H9 (cell line): ENCODE measurements at places on chromosomes 5 and 9. TPM values are rescaled to one million over a fixed set of nuclear protein-coding genes. Genes with fewer than 3 reads are reported as not detected.

BRD3OS gene
- 16.4 and 17.8 TPM in 2 replicates for total RNA-seq

DNA sequence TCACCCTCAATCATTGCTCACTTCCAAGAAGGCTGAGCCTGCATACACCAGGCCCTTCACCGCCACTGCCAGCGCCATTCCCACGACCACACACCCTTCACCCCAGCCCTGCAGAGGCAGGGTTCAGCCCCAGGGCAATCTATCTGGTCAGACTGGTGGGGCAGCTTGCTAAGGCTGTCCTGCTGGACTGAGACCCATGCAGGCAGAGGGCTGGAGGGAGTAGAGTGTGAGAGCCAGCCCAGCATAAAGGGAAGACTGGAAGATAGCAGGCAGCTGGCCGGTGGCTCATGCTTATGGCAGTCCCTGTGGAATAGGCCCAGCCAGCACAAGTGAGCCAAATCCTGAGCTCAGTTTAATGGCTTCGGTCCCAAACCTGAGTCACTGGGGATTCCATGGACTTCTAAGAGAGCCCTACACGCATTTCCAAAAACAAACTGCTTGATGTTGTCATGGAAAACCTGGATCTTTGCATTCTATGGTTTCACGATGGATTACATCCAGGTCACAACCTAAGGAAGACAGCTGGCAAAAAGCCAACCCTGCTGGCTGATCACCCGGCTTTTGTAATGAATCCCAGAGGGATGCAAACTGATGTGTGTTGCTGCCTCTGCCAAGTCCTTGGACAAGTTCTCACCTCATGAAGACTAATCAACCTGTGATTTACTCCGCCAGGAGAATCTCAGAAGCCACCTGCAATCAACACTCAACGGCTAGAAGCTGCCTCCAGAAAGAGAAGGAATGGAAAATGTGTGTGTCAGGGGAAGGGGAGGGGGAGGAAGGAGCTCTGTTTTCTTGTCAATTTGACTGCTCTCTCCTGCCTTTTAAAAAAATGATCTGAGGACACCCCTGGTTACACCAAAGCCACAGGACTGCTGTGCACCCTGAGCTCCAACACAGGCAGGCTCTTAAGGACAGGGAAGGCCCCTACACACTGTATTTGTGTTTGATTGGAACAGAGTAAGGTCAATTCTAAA is 143.6 kb downstream of the LHFPL2 start:
- no peaks in the 10 kb centered on the region for H3K36me3 ChIP-seq
- no peaks in the 10 kb centered on the region for H3K27me3 ChIP-seq
- no peak overlapping the region for H3K27ac ChIP-seq
- no peak overlapping the region for H3K4me3 ChIP-seq
- peaks cover 6% of the 10 kb centered on the region; the same call in 1 of the 2 replicates for H3K4me1 ChIP-seq

GABBR2 gene
- total RNA-seq, result 0.66 and 0.94 TPM in 2 replicates

GRCh38 chr5:150595466-150596031 is 44.9 kb upstream of the SYNPO start:
- no peak overlapping the region for H3K27ac ChIP-seq
- H3K36me3 ChIP-seq, result no peaks in the 10 kb centered on the region

- H3K36me3 ChIP-seq, result peaks cover 7% of the 10 kb centered on the region
- H3K4me3 ChIP-seq, result no peak overlapping the region
- DNase-seq, result no peak
- 0 out of 2 replicates have a peak, but pooled peaks cover 2% of the 10 kb centered on the region for H3K4me1 ChIP-seq
- no peaks in the 10 kb centered on the region for H3K27me3 ChIP-seq
Measured at GRCh38 chr9:20295555-20295954, 326.7 kb downstream of the MLLT3 start.

DNA sequence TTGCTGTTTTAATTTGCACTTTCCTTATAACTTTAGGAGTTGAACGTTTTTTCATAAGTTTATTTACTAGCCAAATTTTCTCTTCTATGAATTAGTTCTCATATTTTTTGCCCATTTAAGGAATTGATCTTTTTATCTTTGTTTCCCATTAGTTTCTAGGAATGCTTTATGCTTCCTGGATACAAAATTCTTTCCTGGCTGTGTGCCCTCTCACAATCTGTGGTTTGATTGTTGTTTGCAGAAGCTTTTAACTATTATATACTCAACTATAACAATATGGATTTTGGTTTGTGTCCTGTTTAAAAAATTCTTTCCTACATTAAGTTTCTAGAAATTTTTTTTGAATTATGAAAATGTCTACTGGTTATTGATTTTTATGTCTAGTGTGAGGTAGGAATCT is 206.3 kb downstream of the CSNK1G3 start:
- no peaks in the 10 kb centered on the region for H3K36me3 ChIP-seq
- no peak overlapping the region for H3K27ac ChIP-seq
- no peaks in the 10 kb centered on the region for H3K27me3 ChIP-seq
- H3K4me1 ChIP-seq, result no peaks in the 10 kb centered on the region

DNA sequence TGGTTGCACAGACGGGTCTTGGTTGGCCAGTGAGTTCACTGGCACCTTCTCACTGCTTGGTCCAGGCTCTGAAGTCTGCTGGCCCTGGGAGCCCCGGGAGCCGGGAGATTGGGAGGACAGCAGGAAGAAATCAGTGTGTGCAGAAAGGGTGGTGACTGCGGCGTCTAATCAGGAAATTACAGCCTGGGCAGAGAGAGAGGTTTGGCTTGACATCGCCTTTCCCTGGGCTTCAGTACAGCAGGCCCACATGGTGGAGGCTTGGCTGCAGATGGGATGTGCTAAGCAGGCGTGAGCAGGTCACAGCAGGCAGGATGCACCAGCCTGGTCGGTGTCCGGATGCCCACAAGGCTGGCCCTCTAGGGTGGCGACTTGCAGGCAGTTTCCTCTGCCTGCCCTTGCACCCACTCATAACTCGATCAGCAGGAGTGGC is 17.2 kb downstream of the PITX1 start:
- no peaks in the 10 kb centered on the region for H3K27me3 ChIP-seq
- H3K4me1 ChIP-seq, result no peaks in the 10 kb centered on the region
- H3K27ac ChIP-seq, result no peak overlapping the region
- DNase-seq, result peak; percentile 26

- DNase-seq, result no peak
- H3K27ac ChIP-seq, result no peak overlapping the region
Measured at GRCh38 chr5:107806705-107807104, 136.0 kb upstream of the EFNA5 start.

SPATA31E1 gene
- 0.07 and 0.09 TPM in 2 replicates for total RNA-seq

DNA sequence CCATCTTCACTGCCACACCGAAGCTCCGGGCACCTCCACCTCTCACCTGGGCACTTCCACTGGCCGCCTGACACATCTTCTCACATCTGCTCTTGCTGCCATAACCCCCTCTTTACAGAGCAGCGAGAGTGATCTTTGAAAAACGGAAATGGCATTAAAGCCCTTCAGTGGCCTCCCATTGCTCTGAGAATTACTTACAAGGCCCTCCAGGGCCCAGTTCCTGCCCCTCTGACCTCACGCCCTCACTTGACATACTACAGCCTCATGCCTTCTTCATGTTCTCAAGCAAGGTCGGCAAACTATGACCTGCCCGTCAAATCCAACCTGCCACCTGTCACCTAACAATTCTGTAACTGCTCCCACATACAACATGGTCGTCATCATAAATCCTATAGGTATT is 187.3 kb downstream of the NR3C1 start:
- H3K27me3 ChIP-seq, result no peaks in the 10 kb centered on the region
- H3K27ac ChIP-seq, result no peak overlapping the region
- no peaks in the 10 kb centered on the region; the same call in 1 of the 2 replicates for H3K36me3 ChIP-seq
- no peak for DNase-seq

GRCh38 chr5:176491101-176491502 is 42.9 kb downstream of the FAF2 start:
- no peak for DNase-seq
- H3K4me3 ChIP-seq, result no peak overlapping the region
- peaks cover 88% of the 10 kb centered on the region for H3K36me3 ChIP-seq
- no peaks in the 10 kb centered on the region for H3K27me3 ChIP-seq
- H3K4me1 ChIP-seq, result no peaks in the 10 kb centered on the region

SVEP1 gene
- 0.17 and 0.24 TPM in 2 replicates for total RNA-seq

SLC34A3 gene
- not detected in 2 replicates for total RNA-seq

GRCh38 chr5:6492934-6493333 is 44.3 kb downstream of the UBE2QL1 start:
- no peaks in the 10 kb centered on the region for H3K36me3 ChIP-seq
- no peaks in the 10 kb centered on the region; the same call in 1 of the 2 replicates for H3K27me3 ChIP-seq
- H3K27ac ChIP-seq, result no peak overlapping the region
- H3K4me3 ChIP-seq, result no peak overlapping the region

BDP1 gene
- total RNA-seq, result 29.2 and 31.5 TPM in 2 replicates

PCDHA12 gene
- total RNA-seq, result 7.1 and 7.2 TPM in 2 replicates

DNA sequence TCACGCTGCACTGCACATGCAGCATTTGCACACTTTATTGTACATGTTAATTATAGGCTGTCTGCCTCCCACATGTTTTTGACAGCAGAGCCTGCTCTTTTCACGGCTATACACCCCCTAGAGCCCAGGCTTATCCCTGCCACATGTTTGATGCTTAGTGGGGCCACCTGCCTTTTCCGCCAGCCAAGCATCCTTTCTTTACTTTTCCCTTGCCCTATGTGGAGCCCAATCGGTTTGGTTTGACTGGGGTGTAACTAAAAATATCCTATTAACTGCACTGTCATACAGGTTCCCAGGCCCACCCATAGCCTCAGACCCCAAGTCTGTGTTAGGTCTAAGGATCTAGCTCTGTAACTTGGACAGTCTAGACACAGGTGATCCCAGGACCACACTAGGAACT is 18.9 kb upstream of the S1PR3 start:
- no peaks in the 10 kb centered on the region for H3K4me1 ChIP-seq
- H3K4me3 ChIP-seq, result no peak overlapping the region
- no peaks in the 10 kb centered on the region for H3K36me3 ChIP-seq
- no peaks in the 10 kb centered on the region for H3K27me3 ChIP-seq

ITK gene
- 0.22 TPM in 2 replicates for total RNA-seq
